ENCODE measurements at places on chromosomes 7 and 10. TPM values are rescaled to one million over a fixed set of nuclear protein-coding genes. Genes with fewer than 3 reads are reported as not detected.
A peak's percentile ranks its signal among the peaks of the same experiment; 100 is the strongest.

- no peak for DNase-seq
Observed at GRCh38 chr10:11337516-11337915, 273.9 kb downstream of the USP6NL start.

ZCWPW1 gene
- total RNA-seq = 1.8 TPM

POLR3A gene
- total RNA-seq = 20.5 TPM

DNA sequence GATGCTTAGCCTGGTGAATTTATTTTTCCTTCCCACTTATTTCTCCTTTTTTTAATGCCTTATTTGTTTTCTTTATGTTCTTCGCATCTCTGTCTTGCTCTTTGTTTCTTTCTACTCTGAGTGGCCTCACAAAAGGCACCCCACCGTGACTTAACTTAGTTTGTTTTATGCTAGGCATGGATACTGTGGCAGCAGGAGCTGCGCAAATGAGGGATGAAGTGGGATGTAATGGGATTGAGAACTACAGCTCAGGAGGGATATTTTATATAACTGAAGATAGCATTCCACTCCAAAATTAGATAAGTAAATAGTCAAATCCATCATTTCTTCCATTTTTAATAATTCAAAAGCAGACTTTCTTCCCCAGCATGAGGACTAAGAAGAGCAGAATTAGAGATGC, 1.7 kb upstream of the CACNA2D1 start:
- DNase-seq = no peak

DYNC1I1 gene
- total RNA-seq = 1.9 TPM

SFTPA2 gene
- not detected for total RNA-seq

TAF3 gene
- total RNA-seq = 5.1 TPM

DNA sequence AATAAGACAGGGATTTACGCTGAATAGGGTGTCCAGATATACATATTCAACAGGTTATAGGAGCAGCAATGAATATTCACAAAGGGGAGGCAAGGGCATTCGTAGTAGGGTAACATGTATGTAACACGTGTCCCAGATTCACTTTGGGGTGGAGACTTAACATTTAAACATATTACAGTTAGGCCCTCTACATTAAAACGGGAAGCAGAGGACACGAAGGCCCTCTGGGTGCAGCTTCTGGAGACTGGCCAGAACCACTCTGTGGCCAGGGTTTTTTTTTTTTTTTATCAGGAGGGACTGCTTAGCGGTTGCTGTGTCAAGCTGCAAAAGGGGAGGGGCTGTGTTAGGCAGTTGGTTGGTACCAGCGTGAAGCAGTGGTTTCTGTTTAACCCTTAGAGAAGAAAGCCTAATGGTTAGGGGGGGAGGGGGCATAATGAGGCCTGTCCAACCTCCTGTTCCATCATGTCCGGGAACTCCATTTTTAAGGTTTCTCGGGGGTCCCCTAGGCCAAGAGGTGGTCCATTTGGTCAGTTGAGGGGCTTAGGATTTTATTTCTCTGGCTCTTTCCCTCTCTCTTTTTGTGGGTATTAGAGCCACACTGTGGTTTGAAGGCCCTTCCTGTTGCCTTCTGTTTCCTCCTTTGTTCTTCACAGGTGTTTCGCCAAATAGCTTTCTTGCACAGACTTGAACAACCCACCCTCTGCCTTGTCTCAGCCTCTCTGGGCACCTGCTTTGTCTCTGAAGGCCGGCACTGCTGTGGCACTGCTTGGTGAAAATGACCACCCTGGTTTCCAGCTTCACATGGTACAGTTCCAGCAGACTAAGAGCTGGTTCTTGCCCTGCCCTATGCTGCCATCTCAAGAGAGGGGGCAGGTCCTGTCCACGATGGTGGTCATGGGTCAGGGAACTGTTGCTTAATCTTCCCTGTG, 26.4 kb downstream of the PRF1 start:
- DNase-seq = peak; percentile 79

GIMAP7 gene
- total RNA-seq = 16.5 TPM

DNA sequence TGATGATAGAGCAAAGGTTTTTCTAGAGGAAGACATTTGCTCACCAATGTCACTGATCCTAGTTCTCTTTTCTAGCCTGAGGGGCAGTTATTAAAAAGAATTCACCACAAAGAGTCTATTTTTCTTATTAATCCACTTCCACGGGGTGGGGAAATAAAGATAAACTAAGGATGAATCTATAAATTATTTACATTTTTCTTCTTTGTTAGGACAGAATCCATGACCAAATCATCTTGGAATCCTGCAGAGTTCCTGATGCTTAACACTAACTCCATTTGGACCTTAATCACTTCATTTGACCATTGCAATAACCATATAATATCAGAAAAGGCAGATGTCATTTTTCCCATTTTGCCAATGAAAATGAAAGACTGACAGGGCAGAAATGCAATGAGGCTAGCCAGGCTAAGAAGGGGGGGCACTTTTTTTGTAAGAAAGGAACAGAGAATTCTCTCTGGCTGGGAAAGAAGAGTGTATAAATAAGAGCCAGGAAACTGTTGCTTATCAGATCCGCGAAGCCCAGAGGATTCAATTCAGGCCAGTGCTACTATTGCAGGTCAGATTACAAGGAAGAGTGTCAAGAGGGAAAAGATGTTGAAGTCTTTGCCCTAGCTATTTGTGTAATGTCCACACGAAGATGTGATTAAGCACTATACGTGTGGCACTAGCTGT, 433.2 kb downstream of the TNS3 start:
- no peak for DNase-seq

DNA sequence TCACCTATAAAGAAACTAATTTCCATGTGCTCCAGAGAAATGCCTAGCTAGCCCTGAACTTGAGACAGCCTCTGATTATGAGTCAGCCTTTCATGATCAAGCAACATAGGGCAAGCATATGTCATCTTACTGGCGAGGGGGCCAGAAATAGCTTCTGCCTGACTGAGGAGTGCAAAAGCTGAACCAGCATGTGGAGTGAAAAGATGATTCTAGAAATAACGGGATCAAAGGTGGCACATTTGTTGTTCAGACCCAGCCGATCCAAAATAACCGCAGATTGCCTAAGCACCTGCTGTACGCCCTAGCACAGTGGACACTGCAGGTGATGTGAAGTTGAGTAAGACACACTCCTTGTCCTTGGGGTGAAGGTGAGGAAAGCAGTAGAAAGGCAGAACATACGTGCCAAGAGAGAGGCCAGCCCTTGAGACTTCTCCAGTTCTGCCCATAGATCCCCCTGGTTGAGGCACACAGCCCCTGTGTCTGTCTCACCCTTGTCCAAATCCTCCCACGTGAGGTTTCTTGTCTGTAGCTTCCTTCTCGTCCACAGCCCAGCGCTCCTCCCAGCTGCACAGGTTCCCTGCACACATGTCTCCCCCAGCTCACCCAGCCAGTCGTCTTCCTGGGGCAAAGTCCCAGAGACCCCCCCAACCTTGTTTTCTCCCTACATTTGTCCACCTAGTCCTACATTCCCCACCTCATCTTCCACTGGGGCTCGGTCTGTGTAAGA, 2.8 kb upstream of the BCL7B start:
- DNase-seq = no peak

CPA5 gene
- not detected for total RNA-seq

- DNase-seq = peak; percentile 67
Observed at GRCh38 chr7:12133865-12134264, 77.2 kb upstream of the TMEM106B start.

DNA sequence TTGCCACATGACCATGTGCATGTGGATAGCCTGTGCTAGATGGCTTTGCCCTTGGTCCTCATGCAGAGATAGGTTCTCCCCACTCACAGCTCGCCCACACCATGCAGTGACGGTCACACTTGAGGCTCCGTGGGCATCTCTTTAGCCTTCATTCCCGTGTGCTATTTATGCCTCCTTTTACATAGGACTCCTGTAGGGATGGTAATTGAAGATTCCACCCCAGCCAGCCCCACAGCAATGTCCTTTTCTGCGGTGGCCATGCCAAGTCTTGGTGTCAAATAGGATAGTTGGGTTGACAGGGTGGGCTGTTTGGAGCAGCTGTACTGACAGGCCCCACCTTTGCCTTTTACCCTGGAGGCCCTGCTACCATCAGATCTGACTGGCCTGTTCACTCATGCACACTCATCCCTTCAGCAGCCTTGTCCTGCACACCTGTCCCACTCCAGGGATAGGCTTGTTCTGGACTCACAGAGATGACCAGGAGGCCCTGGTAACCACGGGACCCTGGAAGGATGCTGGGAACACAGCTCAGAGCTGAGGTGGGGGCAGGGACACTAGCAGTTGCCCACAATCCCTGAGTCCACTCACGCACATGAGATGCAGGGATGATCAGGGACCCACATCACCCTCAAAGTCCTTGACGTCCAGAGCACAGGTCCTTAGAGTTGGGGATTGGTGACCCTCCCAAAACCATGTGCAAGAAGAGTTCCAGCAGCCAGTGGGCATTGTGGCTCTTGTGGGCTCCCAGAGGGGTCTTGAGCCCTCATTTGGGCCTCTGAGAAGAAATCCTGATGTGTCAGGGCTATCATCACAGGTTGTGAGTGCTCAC, 71.2 kb downstream of the ADCY1 start:
- DNase-seq = no peak

LIPA gene
- 156 TPM for total RNA-seq

Data from Peyer's patch (tissue), 4 donors.